ENCODE measurements at places on chromosomes 3 and 15.

- no peak for DNase-seq
Measured at GRCh38 chr15:84863565-84864443, 20.7 kb upstream of the SLC28A1 start.

DNA sequence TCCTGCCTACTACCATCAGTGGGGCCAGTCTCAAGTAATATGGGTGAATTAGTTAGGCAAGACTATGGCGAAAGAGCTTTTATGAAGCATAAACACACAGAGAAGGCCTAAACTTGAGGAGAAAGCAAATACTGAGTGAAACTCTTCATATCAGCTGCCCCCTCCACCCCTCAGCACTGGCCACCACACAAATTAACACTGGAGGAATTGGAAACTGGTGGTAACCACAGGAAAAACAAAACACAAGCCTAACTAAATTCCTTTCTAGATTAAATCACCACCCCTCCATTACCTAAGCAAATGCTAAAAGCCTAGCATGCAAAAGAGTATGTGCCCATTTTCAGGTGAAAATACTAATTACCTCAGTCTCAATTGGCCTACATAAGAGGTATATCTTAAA, 774.7 kb upstream of the NECTIN3 start:
- DNase-seq: no peak

DNA sequence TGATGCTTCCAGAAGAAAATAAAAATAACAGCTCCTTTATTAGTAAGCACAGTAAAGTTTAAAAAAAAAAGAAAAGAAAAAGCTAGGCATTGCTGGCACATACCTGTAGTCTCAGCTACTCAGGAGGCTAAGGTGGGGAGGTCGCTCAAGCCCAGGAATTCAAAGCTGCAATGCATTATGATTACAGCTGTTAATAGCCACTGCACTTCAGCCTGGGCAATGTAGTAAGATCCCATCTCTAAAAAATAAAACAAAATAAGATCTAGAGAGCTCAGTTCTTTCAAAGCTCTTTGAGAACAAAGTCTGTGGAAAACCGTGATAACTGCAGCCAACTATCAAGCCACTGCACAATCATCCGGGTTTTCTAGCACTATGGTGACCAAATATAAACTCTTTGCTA, 212.2 kb downstream of the ZMAT3 start:
- DNase-seq: no peak

DNA sequence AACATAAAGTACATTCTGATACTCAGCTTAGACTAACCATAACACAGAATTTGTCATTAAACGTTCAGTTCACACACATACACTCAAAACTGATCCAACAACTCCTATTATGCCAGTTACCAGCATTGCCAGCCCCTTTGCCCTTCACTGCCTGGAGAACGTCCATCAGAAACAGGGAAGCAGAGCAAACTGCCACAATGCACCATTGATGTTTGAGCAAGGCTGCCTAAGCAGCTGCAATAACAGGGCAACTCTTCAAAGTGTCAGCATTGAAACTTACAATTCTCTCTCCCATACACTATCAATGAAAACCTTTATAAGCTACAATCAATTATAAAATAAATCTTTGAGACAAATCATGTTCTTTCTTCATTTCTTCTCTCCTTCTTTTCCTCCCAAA, 85.1 kb downstream of the ZBTB20 start:
- DNase-seq: no peak

- DNase-seq: no peak
Measured at GRCh38 chr15:80697075-80697685, 2.1 kb downstream of the ABHD17C start.

DNA sequence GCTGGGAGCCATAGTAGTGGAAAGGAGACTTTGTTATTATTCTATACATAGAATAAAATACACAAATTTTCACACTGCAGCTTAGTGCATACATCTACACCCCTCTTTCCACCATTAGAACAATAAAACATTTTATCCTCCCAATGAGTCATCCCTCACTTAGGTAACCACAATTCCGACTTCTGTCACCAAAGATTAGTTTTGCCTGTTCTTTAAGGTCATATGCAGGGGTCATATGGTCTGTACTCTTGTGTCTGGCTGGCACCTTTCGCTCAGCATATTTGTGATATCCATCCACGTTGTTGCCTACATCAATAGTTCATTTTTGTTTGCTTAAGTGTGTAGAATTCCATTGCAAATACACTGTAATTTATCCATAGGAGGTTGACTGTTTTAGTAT, 399.4 kb downstream of the SHQ1 start:
- DNase-seq: no peak

GRCh38 chr15:96209285-96209735, 121.2 kb upstream of the NR2F2 start:
- DNase-seq: no peak

GRCh38 chr3:122880173-122880572, 85.3 kb downstream of the SLC49A4 start:
- DNase-seq: no peak

Data from NCI-H187 treated with DMSO at 0.1 percent for 48 hours (cell line).